CD4-positive, alpha-beta T cell treated with Interleukin-6 at 100 ng/mL for 8 hours (primary cell): ENCODE measurements at places on chromosomes 2 and 18.

- DNase-seq = no peak
Observed at GRCh38 chr2:105156166-105156565, 85.4 kb upstream of the GPR45 start.

GRCh38 chr18:23710068-23710527 is 20.8 kb downstream of the LAMA3 start:
- no peak for DNase-seq

- DNase-seq = peak; percentile 67
Observed at GRCh38 chr2:98663511-98664090, 55.2 kb downstream of the UNC50 start.

GRCh38 chr2:143193121-143193520 is 63.9 kb downstream of the ARHGAP15 start:
- DNase-seq = no peak

GRCh38 chr18:45871431-45872084 is 46.1 kb downstream of the SIGLEC15 start:
- no peak for DNase-seq

DNA sequence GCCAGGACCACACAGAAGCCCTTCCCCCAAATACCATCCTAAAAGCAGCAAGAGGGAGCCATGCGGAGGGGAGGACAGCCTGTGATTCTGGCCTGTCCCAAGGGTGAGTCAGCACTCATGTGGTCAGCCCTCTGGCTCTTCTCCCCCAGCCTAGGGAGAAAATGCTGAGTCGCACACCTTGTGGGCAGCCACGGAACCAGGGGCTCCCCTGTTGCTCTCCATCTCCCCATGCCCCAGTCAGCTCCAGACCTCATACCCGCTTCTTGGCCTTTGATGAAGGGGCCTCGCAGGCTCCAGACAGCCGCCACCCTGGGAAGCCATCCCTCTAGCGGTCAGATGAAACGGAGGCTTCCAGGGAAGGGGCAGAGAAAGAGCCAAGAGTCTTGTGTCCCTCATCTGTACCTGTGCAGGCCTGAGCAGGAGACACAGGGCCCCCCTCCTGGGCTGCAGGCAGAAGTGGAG is 181.3 kb upstream of the SIX2 start:
- DNase-seq = no peak

- DNase-seq = no peak
Observed at GRCh38 chr2:180539541-180539940, 440.9 kb upstream of the UBE2E3 start.

GRCh38 chr2:150802635-150803034 is 315.2 kb upstream of the RND3 start:
- DNase-seq = no peak

- DNase-seq = no peak
Observed at GRCh38 chr2:73776381-73776780, 3.5 kb downstream of the DUSP11 start.

DNA sequence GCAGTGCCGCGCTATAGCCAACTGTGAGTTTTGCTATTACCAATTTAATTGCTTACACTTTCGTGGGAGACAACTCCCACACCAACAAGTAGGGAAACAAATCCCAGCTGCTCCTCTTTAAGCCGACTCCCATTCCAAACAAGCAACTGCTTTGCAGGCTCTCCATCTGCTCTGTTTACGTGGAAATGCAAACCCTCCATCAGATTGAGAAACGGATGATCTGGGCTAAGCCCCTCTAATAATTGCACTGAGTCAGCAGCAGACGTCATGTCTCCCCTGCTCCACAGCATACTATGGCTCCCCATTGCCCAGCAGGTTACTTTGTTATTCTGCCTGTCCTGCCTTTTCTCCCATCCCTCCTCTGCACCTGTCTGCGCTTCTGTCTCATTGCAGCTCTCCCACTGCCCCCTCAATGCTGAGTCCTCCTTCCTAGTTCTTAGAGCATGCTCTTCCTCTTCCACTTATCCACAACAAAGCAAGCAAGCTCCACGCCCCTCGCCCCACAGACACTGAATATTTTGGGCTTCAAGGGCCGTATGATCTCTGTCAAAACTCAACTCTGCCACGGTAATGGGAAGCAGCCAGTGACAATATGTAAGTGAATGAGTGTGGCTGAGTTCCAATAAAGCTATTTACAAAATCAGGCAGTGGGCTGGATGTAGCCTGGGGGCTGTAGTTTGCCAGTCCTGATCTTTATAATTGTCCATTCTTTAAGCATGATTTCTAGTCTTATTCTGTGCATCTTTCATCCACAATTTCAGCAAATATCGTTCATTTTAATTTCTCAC is 39.5 kb upstream of the ARL4C start:
- no peak for DNase-seq

DNA sequence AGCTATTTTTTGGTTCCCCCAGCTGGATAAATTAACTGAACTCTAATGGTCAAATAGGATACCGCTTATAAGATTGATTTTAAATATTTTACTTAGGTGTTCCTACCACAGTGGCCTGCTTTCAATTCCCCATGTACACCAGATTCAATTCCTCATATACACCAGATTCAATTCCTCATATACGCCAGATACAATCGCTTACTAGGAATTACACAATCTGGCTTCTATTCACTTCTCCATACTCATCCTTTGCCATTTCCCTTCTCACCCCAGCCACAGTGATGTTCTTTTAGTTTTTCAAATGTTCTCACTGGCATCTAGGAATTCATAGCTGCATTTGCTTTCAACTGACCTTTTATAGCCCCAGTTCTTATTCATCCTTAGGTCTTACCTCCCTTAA is 66.5 kb downstream of the SLC40A1 start:
- no peak for DNase-seq

GRCh38 chr2:240033330-240033678 is 3.1 kb upstream of the OR6B2 start:
- DNase-seq = no peak

DNA sequence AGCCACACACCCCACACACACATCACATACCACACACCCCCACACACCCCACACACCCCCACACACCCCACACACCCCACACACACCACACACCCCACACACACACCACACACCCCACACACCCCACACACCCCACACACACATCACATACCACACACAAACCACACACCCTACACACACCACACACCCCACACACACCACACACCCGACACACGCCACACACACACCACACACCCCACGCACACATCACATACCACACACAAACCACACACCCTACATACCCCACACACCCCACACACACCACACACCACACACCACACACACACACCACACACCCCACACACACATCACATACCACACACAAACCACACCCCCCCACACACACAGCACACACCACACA is 22.4 kb downstream of the TWIST2 start:
- no peak for DNase-seq

- DNase-seq = no peak
Observed at GRCh38 chr2:65275141-65275915, 47.7 kb downstream of the ACTR2 start.

DNA sequence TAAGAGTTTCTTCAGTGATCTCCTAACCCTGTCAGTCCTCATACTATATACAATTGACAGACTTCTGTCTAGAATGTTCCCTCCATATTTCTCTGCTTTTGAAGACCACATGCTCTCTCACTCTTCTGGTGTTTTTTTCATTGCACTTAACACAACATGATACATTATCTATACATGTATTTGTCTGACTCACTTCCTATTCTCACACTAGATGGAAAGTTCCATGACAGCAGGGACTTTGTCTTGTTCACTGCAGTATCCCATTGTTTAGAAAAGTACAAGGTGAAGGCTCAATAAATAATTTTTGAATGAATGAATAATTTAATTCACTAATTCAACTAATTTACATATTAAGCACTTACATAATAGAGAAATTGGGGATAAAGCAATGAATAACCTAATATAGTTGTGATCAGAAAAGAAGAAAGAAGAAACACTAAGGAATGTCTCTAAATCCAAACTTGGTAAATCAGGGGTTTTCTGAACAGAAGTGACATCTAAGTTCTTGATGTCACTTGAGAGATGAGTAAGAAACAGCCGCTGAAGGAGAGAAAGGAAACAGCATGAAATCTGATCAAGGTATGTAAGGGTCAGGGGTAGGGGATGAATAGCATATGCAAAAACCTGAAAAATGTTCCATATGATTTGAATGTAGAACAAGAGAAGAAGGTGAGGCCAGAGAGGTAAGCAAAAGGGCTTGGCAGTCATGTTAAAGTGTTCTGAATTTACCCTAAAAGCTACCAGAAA is 42.4 kb downstream of the MBD2 start:
- DNase-seq = no peak

GRCh38 chr18:65762556-65762955 is 11.7 kb downstream of the CDH7 start:
- no peak for DNase-seq

GRCh38 chr2:200331061-200331400 is 24.5 kb downstream of the SPATS2L start:
- DNase-seq = no peak

- no peak for DNase-seq
Observed at GRCh38 chr18:56382541-56382940, 255.9 kb downstream of the TXNL1 start.

- no peak for DNase-seq
Observed at GRCh38 chr2:224381521-224382279, 20.2 kb downstream of the FAM124B start.

- no peak for DNase-seq
Observed at GRCh38 chr18:36015629-36016028, 43.1 kb downstream of the RMP24 start.
